Left hindlimb (tissue), 1 donor: ENCODE measurements at places on chromosomes 2 and 18.

DNA sequence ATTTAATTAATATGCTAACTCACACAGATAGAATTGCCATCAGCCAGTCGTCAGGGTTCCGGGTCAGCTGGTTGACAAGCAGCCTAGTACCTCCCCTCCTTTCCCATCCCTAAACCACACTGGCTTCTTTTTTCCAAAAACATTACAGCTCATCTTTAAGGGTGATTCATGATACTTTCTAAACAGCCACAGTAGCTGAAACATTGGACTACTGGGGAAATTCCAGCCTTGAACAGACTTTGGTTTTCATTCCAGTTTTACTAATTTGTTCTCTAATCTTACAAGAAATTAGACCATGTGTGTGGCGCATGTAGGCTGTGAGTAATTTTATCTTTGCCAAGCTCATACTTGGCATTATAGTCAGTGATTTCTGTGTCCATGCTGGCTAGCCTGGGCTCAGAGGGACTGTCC, 110.8 kb downstream of the FMNL2 start:
- DNase-seq = no peak

GRCh38 chr2:200829258-200829655, 17.5 kb downstream of the BZW1 start:
- DNase-seq = no peak

GRCh38 chr2:201366146-201366545, 9.0 kb upstream of the FLACC1 start:
- DNase-seq = no peak

- no peak for DNase-seq
Observed at GRCh38 chr2:73850009-73850408, 21.2 kb downstream of the STAMBP start.

GRCh38 chr2:64649013-64649484, 4.7 kb downstream of the SERTAD2 start:
- DNase-seq = no peak
